ENCODE measurements at places on chromosomes 2 and 18.

- DNase-seq: no peak
These were observed 44.0 kb downstream of the CYP26B1 start for GRCh38 chr2:72103690-72104089.

DNA sequence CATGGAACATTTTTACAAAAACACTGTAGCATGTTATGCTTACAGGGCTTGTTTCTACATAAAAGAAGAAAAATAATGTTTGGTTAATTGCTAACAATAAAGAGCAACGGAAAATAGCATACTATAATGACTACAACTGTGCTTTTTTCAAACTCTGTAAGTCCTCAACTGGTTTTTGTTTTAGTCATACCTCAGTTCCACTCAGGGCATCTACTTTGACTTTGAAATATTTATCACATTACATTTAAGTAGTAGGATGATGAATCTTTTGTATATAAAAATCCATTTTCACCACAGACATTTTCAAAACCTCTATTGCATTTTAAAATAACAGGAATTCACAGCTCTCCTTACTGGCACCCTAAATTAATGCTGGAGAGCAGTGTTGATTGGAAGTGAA is 8.3 kb downstream of the SATB2 start:
- no peak for DNase-seq

DNA sequence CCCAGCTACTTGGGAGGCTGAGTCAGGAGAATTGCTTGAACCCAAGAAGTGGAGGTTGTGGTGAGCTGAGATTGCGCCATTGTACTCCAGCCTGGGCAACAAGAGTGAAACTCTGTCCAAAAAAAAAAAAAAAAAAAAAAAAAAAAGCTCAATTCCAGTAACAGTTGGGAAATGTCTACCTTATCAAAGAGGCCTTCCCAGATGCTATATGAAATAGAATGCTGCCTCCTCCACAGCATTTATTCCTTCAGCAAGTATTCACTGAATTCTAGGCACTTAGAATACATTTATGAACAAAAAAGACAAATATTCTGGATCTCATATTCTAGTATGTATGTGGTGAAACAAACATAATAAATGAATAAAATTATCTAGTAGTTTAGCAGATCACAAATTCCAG is 12.8 kb upstream of the CDK5R2 start:
- DNase-seq: no peak

- DNase-seq: no peak
These were observed 43.3 kb downstream of the NBAS start for GRCh38 chr2:15517793-15518192.

DNA sequence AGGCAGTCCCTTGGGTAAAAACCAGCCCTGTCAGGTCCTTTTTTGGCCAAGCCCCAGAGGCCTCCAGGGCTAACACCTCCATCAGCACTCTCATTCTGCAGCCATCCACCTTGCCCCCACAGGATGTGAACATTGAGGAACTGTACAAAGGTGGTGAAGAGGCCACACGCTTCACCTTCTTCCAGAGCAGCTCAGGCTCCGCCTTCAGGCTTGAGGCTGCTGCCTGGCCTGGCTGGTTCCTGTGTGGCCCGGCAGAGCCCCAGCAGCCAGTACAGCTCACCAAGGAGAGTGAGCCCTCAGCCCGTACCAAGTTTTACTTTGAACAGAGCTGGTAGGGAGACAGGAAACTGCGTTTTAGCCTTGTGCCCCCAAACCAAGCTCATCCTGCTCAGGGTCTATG is 7.3 kb downstream of the IL1F10 start:
- DNase-seq: no peak

DNA sequence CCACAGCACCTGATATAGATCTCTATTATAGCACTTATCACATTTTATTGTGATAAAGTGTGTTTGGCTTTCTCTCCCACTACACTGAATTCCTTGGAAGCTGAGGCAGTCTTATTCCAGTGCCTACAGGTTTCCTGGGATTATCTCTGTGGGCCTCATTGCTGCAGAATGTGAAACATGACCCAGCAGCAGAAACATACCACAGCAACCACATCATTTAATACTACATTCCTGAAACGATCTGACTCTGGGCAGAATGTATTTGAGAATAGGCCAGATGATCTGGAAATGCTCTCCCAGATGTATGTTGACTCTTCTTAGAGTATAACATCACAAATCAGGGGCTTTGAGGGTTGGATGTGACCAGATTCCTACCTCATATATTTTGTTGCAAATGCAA is 323.5 kb upstream of the TANK start:
- DNase-seq: no peak

DNA sequence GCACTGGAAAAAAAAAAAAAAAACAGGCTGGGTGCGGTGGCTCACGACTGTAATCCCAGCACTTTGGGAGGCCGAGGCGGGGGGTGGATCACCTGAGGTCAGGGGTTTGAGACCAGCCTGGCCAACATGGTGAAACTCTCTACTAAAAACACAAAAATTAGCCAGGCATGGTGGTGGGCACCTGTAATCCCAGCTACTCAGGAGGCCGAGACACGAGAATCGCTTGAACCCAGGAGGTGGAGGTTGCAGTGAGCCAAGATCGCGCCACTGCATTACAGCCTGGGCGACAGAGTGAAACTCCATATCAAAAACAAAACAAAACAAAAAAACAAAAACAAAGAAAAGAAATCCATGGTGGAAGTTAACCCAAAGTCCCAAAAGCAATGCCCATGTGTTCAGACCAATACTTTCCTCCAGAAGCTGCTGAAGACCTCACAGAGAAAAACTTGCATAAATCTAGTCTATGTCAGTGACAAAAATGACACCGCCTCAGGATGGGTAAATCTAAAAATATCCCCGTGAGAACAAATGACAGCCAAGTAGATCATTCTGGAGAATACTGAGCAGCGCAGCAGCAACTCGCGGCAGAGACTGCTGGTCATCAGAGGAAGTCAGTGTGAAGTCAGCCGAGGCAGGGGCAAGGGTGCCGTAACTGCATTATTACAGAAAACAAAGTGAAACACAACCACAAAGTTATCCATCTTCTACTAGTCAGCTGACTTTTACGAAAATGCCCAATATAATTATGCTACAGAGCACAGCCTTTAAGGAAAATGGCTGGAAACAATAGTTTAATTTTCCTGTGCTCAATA is 41.0 kb downstream of the LPIN2 start:
- no peak for DNase-seq

DNA sequence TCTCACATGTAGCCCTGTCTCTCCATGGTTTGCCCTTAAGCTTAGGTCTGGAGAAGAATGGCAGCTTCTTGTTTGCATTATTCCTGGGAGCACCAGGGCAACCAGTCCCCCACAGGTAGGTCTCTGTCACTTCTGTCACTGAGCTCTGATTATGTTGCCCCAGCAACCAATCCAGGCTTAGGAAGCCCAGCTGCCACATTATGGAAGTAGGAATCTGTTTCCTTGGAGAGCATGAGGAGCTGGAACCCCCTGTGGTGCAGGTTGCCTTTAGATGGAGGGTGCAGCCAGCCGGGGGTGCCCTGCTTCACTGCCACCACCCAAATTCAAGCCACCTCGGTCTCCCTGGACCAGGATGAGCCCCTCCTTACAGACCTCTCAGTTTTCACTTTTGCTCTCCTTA is 4.8 kb downstream of the RESP18 start:
- no peak for DNase-seq

GRCh38 chr2:98923244-98923940 is 12.6 kb downstream of the CRACDL start:
- no peak for DNase-seq

GRCh38 chr2:175726223-175726622 is 275.8 kb downstream of the LNPK start:
- no peak for DNase-seq

GRCh38 chr2:24049485-24050021 is at the start of gene FKBP1B:
FKBP1B (plus strand) TSS chr2:24049741; CDS start chr2:24049850, 109 bp downstream.
- no peak for DNase-seq

GRCh38 chr18:75454022-75454795 is 26.7 kb upstream of the SMIM21 start:
- no peak for DNase-seq

- no peak for DNase-seq
These were observed 212.5 kb upstream of the HAAO start for GRCh38 chr2:43004879-43005244.

GRCh38 chr2:217325251-217325650 is 465.4 kb upstream of the TNP1 start:
- no peak for DNase-seq

GRCh38 chr2:187982668-187983067 is 309.0 kb upstream of the GULP1 start:
- no peak for DNase-seq

- no peak for DNase-seq
These were observed 417.9 kb downstream of the PID1 start for GRCh38 chr2:228853151-228853550.

DNA sequence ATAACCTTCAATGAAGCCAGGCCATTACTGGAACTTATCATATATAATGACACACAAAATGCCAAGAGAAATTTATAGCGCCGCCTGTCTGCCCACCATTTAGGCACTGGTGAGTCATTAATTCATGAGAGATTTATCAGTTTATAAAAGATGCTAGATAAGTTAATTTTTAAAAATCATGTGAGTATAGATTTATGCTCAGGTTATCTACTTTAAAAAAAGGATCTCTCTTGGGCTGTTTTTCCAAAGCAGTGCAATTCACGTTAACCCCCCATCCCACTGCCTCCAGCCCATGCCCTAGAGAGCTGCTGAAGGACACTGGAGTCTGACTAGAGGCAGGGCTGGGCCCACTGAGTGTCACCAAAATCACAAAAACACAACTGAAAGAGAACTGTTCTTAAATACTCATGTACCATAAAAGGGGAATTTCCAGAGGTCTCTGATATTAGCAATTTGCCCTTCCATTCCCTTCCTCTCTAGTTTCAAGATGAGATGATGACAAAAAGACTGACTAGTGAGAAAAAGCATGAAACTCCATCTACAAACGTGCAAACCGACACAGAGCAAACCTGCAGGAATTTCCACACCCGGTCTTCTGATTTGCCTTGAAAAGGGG is 160.8 kb downstream of the BCL2 start:
- no peak for DNase-seq

DNA sequence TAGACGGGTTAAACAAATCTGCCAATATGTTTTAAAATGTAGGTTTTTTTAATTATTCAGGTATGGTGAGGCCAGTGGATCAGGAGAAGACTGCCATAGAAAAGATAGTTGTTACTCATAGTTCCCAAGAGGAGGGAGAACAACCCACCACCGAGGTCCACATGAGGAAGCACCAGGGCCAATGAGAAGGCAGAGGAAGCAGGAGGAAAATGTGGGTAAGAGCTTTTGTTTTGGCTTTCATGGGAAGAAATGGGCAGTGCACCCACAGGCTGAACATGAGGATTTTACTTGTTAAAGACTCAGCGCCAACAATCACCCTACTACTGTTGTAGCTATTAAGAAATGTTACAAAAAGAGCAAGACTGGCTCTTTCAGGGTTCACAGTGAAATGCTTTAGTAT is 191.8 kb upstream of the HNMT start:
- DNase-seq: no peak

DNA sequence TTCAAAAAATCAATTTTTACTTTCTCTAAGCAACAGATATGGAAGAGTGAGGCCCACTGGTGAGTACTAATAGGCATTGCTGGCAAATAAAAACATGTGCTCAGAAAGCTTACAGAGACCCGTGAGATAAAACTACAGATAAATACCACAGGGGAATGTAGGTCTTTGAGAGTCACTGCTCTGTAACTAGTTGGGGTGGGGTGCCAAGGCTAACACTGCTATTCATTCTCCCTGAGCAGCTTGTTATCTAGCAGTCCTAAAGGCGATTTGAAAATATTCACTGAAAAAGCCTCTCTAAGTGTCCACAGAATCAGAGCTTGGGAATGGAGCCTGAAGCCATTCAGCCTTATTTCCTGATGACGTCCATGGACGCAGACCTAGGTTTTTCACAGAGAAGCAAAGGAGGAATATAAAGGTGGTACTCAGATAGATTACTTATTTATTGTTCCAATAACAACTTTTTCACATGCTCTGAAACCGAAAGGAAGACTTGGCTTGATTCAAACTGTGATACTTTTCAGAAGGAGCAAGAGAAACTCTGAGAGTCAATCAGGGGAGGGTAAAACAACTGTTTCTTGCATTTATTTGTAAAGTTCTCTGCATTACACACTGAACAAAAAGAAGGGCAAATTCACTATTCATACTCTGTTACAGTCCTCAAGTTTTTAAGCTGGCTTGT is 188.4 kb downstream of the PPP1R1C start:
- no peak for DNase-seq

- no peak for DNase-seq
These were observed 117.4 kb downstream of the RHBDD1 start for GRCh38 chr2:226953206-226953605.

DNA sequence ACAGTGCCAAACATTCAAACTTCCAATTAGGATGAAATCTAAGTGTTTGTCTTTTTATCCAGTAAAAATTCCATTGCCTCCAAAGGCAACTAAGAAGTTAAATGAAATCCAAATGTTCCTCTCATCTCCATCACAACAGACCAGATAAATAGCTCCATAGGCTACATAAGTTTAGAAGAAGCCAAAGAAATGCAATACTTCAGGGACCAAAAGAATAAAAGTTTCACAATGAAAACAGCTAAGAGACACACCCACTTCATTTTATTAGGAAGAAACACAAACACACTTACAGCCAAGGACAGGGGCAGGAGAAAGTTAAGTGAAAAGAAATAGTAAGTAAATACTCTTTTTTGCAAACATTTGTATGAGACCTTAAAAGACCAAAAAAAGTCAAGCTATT is 88.5 kb upstream of the CCDC150 start:
- no peak for DNase-seq

- no peak for DNase-seq
These were observed 634 bp downstream of the PTPRM start for GRCh38 chr18:7567474-7568425.

- no peak for DNase-seq
These were observed 316.9 kb downstream of the TXNL1 start for GRCh38 chr18:56321470-56321869.

- DNase-seq: no peak
These were observed 16.9 kb upstream of the VPS54 start for GRCh38 chr2:64036034-64036705.

- no peak for DNase-seq
These were observed 3.8 kb downstream of the SLC66A3 start for GRCh38 chr2:11158916-11159573.

- no peak for DNase-seq
These were observed 17.2 kb downstream of the PCBP1 start for GRCh38 chr2:70104231-70105111.

All from NCI-H187 (cell line).